Stimulated activated CD8-positive, alpha-beta memory T cell treated with anti-CD3 and anti-CD28 coated beads, Interleukin-12 subunit alpha, Interleukin-12 subunit beta, amount 100 ng/mL, for 4 hours (primary cell): ENCODE measurements at places on chromosomes 13 and 19.

- DNase-seq: no peak
Measured at GRCh38 chr13:110716247-110716515, 2.7 kb downstream of the ING1 start.

- no peak for DNase-seq
Measured at GRCh38 chr13:34037636-34038540, 219.9 kb downstream of the RFC3 start.

DNA sequence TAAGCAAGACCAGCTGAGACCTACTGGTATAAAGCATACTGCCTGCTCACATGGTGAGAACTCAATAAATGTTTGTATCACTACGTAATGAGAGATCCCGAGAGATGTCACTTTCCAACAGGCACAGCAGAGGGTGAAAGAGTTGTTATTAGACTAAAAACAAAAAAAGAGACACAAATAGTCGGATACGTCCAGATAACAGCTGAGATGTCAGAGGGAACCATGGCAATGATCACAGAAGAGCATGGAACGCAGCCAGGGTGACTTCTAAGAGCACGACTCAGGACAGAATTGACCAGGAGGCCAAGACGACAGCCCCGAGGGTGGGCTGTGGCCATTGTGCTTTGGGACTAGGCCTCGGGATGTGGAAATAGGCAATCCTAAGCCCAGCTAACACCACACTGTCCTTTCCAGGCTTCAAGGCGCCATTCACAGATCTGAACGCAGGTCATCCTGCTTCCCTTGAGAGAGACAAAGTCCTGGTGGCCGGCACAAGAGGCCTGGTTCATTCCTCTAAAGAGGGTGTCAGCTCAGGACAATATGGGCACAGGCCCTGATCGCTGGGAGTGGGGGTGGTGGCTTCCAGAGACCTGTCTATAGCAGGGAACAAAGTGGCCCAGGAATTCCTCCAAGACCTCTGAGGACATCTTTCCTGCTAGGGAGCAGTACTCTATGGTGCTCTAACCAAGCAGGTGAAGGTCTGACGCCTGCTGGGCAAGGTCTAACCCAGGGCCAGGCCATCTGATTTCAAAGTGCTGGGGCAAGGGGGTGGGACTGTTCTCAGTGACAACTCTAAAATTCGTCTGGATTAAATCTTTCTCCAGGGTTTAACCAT lies 3.2 kb downstream of the SH3GL1 start:
- no peak for DNase-seq

- no peak for DNase-seq
Measured at GRCh38 chr13:54945973-54946372, 1917.4 kb downstream of the OLFM4 start.

DNA sequence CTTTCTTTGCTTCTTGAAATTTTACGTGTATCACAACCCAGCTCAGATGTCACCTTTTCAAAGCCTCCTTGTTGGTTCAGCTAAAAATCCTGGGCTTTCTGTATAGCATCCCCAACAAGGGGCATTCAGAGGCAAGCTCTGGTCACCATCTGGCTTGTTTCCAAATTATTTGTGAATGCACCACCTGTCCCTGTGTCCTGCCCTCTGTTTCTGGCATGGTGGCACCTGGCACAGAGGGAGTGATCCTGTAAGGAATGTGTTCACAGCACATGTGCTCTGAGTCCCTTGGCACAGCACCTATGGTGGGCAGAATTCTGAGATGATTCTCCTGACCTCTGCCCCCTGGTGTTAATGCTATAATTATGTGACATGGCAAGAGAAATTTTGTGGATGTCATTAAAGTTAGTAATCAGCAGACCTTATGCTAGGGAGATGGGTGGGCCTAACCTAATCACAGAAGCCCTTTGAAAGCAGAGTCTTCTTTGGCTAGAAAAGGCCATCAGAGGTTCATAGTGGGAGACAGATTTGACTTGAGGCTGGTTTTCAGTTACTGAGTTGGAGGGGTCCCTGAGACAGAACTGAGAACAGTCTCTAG lies 76.3 kb downstream of the ZNF429 start:
- no peak for DNase-seq
